ENCODE measurements at places on chromosomes 7 and 10.

DNA sequence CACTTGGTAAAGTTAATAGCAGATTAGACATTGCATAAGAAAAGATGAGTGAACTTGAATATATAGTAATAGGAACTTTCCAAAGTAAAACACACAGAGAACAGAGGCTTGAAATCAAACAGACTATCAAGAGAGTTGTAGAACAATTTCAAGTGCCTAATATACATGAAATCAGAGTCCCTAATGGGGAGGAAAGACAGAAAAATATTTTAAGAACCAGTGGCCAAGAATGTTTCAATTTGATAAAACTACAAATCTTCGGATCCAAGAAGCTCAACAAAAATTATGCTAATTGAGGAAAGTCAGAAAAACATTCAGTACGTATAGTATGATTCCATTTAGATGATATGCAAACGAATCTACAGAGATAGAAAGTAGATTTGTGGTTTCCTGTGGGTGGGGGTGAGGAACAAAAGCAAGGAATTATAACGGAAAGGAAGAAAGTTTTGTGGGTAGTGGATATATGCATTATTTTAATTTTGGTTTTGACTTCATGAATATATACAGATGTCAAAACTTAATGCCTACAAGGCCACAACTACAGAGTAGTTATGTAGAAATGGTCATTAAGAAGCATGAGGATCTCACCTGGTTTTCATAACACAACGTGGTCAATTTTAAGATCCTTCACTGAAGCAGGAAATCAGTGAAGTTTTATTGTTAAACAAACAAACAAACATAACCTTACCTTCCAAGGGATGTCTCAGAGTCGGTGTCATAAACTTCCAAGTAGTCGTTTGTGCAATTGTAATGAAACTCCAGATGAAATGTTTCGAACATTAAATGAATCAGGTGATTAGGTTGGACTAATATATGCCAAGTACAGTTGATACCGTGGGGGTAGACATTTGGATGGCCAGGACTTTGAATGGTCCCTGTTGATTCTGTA, 62.0 kb downstream of the CUBN start:
- DNase-seq: no peak

DNA sequence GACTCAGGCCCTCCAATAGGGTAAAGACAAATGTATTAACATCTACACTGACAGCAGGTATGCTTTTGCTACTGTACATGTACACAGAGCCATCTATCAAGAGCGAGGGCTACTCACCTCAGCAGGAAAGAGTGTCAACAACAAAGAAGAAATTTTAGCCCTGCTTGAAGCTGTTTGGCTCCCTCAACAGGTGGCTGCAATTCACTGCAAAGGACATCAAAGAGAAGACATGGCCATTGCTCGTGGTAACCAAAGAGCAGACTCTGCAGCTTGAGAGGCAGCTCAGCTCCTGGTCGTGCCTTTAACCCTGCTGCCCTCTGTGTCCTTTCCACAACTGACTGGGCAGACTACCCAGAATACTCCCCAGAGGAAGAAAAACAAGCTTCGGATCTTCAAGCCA, 5.1 kb downstream of the AKR1B15 start:
- peak; percentile 46 for DNase-seq

DNA sequence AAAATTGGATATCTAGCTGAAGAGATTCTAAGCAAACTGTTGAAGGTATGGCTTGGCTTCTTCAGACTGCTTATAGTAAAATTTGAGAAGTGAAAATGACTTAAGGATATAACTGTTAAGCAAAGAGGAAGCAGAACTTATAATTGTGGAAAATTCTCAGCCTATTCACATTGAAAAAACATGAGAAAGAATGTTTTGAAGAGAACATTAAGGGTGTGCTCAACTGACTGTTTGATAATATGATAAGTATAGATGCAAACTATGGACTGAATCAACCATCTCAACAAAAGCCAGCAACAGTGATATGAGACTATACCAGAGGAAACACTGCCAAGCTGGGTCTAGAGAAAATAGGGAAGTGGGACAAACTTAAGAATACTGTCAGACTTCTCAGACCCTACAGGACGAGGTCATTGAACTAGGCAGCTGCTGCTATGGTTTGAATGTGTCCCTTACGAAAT, 133.1 kb upstream of the PPP1R3A start:
- no peak for DNase-seq

DNA sequence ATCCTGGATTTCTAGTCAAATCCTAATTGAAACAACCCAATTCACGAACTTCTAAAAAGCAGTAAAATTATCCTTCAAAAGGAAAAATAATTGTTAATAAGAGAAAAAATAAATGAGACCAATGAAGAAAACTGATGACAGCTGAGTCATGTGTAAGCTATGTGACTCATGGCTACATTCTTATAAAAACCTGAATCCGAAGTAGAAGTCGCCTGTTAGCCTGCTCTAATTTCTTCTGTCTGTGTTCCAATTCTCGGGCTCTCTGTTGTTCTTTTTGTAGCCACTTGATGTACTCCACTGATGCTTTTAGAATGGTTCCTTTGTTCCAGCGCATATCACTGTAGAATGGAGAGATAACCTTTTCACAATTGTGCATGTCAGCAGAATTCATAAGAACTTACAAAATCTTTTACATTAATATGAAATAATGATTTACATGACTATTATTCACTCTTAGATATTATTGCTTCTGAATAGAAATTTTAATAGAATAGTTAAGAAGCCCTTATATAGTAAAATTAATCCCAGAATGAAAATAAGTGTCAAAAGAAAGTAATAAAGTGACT, 88.8 kb downstream of the TFEC start:
- peak; percentile 32 for DNase-seq

GRCh38 chr10:102286216-102286615, 40.9 kb downstream of the GBF1 start:
- no peak for DNase-seq

All from epithelial cell of esophagus (primary cell).